ENCODE measurements at places on chromosomes 4 and X. TPM values are rescaled to one million over a fixed set of nuclear protein-coding genes. Genes with fewer than 3 reads are reported as not detected.

The FAAH2 gene
- 8.2 TPM for total RNA-seq

The MAGIX gene
- 2.0 TPM for total RNA-seq

The PDE5A gene
- 7.9 TPM for total RNA-seq

The SMIM20 gene
- total RNA-seq: 44.2 TPM

The KLHL4 gene
- 0.65 TPM for total RNA-seq

The MAP9 gene
- 11.0 TPM for total RNA-seq

The SYAP1 gene
- 29.0 TPM for total RNA-seq

The PSAPL1 gene
- total RNA-seq: 0.15 TPM

The MAMLD1 gene
- 2.5 TPM for total RNA-seq

The TMEM35A gene
- not detected for total RNA-seq

DNA sequence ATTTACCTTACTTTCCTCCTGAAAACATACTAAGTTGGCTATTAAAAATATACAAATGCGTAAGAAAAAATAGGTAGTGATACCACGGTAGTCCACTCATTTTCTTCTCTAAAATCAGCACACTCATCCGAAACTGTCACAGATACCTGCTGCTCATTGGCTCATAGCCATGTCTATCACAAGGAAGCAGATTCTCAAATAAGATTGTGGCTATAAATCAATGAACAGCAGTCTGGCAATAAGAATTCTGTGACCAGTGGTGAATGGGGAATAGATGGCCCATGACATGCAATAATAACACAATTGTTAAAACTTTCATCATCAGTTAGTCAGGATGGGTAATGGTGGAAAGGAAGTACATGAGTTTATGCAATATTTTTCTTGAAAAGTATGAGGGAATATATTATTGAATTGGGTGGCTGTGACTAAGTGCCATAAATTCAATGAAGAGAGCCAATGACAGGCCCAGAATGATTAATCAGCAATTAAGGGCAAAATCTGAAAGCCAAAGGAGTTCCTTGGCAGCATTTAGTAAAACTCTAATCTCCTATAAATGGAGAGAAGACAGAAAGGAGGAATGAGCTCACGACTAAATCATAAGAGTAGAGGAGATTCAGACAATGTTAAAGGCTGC, 202.3 kb upstream of the NEIL3 start:
- no peak overlapping the region for H3K4me3 ChIP-seq
- no peaks in the 10 kb centered on the region for H3K4me1 ChIP-seq
- H3K36me3 ChIP-seq: no peaks in the 10 kb centered on the region
- H3K27me3 ChIP-seq: no peaks in the 10 kb centered on the region
- H3K27ac ChIP-seq: no peak overlapping the region

DNA sequence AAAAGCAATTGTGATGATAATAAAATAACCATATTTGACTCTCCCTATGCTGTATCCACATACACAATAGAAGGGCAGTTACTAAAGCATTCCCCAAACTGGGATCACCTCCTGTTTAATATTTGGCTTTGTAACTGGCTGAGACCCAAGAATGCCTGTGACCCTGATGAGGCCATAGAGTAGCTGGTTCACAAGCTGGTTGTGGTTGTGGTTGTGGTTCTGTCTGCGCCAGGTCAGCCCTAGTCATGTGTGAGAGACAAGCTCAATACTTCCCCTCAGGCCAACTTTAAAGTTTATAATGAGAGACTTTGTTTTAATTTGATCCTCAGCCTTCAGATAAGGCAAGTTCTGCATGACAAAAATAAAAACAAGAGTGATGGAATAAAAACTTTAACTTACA, 209.9 kb downstream of the PARM1 start:
- no peak overlapping the region for H3K27ac ChIP-seq
- no peak for DNase-seq
- H3K4me3 ChIP-seq: no peak overlapping the region
- no peaks in the 10 kb centered on the region for H3K4me1 ChIP-seq
- no peaks in the 10 kb centered on the region for H3K36me3 ChIP-seq

GRCh38 chr4:8547912-8548730, 32.1 kb upstream of the GPR78 start:
- no peaks in the 10 kb centered on the region for H3K27me3 ChIP-seq
- peaks cover 46% of the 10 kb centered on the region for H3K4me1 ChIP-seq
- H3K4me3 ChIP-seq: peak overlapping the region; percentile 31
- no peaks in the 10 kb centered on the region for H3K36me3 ChIP-seq
- H3K27ac ChIP-seq: peak overlapping the region; percentile 98
- DNase-seq: peak; percentile 90

DNA sequence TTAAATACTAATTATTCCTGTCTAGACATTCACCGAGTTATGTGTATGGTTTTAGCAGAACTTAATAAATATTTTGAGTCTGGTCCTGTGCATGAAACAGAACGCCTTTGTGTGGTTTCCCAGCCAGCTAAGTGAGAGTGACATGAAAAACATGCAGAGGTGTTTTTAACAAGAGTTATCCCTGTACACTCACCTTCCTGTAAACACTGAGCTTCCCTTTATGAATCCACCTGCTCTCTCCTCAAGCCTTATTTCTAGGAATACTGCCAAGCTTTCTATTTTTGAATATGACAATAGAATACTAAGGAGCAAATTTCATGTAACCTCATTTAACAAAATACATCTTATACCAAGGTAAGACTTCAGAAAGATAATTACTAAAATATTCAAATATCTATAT, 270.3 kb upstream of the CTSO start:
- H3K4me3 ChIP-seq: no peak overlapping the region
- no peaks in the 10 kb centered on the region for H3K36me3 ChIP-seq
- no peak for DNase-seq

- no peak for DNase-seq
- H3K27me3 ChIP-seq: no peaks in the 10 kb centered on the region
- H3K4me3 ChIP-seq: no peak overlapping the region
- no peaks in the 10 kb centered on the region for H3K36me3 ChIP-seq
- peak overlapping the region; percentile 50 for H3K27ac ChIP-seq
Measured at GRCh38 chr4:99414401-99414800, 20.7 kb downstream of the ADH7 start.

DNA sequence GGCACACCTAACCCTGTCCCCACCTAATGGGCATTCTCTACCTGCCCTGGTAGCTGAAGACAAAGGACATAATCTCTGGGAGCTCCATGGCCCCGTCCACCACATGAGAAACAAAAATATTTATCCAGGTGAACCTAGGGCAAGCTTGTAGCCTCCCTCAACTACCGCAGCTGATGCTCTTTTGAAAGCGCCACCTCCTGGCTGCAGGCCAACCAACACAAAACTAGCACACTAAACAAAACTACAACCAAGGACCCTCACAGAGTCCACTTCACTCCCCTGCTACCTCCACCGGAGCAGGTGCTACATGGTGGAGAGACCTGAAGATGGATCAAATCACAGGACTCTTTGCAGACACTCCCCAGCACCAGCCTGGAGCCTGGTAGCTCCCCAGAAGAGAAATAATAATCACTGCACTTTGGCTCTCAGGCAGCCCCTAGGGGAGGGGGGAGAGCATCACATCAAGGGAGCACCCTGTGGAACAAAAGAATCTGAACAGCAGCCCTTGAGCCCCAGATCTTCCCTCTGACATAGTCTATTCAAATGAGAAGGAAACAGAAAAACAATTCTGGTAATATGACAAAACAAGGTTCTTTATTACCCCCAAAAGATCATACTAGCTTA, 111.3 kb upstream of the ATP8A1 start:
- no peaks in the 10 kb centered on the region for H3K36me3 ChIP-seq
- no peak overlapping the region for H3K27ac ChIP-seq
- 0 out of 2 replicates have a peak, but pooled peaks cover 5% of the 10 kb centered on the region for H3K27me3 ChIP-seq
- DNase-seq: no peak

- DNase-seq: no peak
- no peak overlapping the region for H3K27ac ChIP-seq
- no peaks in the 10 kb centered on the region for H3K36me3 ChIP-seq
- H3K4me3 ChIP-seq: no peak overlapping the region
- H3K27me3 ChIP-seq: peaks cover 17% of the 10 kb centered on the region
Measured at GRCh38 chrX:135531813-135532212, 11.4 kb downstream of the INTS6L start.

DNA sequence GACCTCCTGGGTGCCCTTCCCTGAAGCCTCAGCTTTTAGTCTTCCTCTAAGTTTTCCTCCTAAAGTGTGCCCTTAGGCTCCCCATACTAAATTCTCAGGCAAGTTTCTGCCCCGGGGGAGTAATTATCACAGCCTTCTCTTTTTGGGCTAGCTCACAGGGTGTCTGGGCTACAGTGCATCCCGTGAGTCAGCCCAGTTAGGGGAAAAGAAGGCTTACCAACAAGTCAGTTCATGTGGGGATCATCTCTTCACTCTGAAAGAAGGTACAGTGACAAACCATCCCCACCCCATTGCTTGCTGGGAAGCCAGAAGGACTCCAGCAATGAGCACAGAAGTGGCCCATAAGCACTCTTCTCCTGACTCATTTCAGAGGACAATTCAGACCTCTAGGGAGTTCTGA, 134.7 kb upstream of the FAM9C start:
- no peak for DNase-seq
- H3K27ac ChIP-seq: no peak overlapping the region
- H3K4me1 ChIP-seq: no peaks in the 10 kb centered on the region
- no peak overlapping the region for H3K4me3 ChIP-seq

DNA sequence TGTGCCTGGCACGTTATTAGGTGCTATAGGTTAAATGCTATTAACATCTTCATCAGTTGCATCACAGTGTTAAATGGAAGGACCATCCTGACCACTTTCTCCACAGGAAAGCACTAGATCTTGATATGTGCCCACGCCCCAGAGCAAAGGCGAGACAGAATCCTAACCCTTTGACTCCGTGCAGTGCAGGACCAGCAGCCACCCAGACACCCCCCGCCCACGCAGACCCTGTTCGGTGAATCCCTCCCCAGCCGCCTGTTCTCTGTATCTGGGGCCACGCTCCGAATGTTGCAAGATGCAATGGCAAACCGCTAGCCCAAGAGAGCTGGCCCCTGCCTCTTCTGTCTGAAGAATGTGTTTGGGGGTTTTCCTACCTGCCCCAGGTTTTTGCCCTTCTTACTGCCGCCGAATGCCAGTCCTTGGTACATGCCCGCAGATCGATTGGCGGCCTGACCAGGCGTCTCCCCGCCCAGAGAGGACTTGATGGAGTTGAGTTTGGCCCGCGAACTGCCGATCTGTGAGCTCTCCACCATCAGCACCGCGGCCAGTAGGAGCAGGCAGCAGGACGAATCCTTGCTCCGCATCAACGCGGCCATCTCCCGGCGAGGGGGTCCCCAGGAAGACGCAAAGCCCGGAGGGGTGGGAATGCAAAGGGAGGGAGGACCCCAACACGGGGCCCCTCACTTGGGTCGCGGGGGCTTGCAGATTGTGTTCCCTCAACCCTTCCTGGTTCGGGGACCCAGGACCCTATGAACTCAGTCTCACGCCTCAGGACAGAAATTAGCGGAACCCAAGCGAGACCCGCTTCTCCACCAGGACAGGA, 906 bp downstream of the DKK2 start:
- H3K27me3 ChIP-seq: no peaks in the 10 kb centered on the region
- no peaks in the 10 kb centered on the region for H3K4me1 ChIP-seq
- H3K4me3 ChIP-seq: no peak overlapping the region
- no peak overlapping the region for H3K27ac ChIP-seq
- H3K36me3 ChIP-seq: no peaks in the 10 kb centered on the region

- no peak overlapping the region for H3K27ac ChIP-seq
- no peaks in the 10 kb centered on the region for H3K4me1 ChIP-seq
- no peaks in the 10 kb centered on the region for H3K36me3 ChIP-seq
Measured at GRCh38 chr4:65954416-65954815, 284.1 kb upstream of the EPHA5 start.

GRCh38 chrX:118207831-118208453, 91.3 kb upstream of the KLHL13 start:
- H3K4me1 ChIP-seq: no peaks in the 10 kb centered on the region
- H3K27ac ChIP-seq: no peak overlapping the region
- no peak overlapping the region for H3K4me3 ChIP-seq
- H3K27me3 ChIP-seq: no peaks in the 10 kb centered on the region
- peak; percentile 34 for DNase-seq

GRCh38 chrX:15430076-15430475, 45.9 kb upstream of the VEGFD start:
- 0 out of 2 replicates have a peak, but pooled peaks cover under 1% of the 10 kb centered on the region for H3K36me3 ChIP-seq
- H3K4me3 ChIP-seq: no peak overlapping the region

DNA sequence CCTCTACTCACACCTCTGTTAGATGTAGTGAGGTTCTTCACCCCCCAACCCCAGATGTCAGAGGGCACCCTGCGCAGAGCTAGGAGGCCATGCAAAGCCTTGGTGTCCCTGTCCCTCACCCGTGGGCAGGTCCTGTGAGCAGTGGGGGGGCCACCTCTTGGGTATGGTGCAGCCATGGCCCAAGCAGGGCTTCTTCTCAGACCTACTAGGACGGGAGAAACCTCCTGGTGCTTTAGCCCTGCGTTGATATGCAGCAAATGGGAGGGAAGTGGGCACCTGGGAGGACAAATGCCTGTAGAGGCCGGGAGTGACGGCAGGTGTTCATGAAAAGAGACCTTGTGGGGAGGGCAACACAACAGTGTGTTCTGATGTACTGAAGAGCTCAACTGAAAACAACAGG, 38.5 kb upstream of the MSANTD1 start:
- H3K4me1 ChIP-seq: no peaks in the 10 kb centered on the region
- no peaks in the 10 kb centered on the region for H3K36me3 ChIP-seq
- H3K4me3 ChIP-seq: no peak overlapping the region
- H3K27ac ChIP-seq: no peak overlapping the region

GRCh38 chr4:94426783-94427182, 25.0 kb upstream of the PDLIM5 start:
- no peaks in the 10 kb centered on the region for H3K27me3 ChIP-seq
- H3K4me1 ChIP-seq: no peaks in the 10 kb centered on the region
- DNase-seq: no peak
- H3K4me3 ChIP-seq: no peak overlapping the region

DNA sequence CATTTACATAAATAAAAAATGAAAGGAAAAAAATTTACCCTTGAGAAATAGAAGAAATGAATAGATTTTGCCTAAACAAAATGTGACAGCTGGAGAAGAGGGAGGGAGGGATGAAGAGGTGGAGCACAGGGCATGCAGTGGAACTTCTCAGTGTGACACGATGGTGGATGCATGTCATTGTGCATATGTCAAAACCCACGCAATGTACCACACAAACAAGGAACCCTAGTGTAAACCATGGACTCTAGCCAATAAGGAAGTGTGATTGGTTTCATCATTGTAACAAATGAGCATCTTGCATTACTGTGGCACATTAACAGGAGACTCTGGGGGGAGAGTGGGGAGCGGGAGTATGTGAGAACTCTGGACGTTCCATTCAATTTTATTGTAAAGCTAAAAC, 58.6 kb downstream of the GATB start:
- H3K4me1 ChIP-seq: no peaks in the 10 kb centered on the region
- H3K27me3 ChIP-seq: no peaks in the 10 kb centered on the region
- no peak for DNase-seq
- no peak overlapping the region for H3K27ac ChIP-seq

DNA sequence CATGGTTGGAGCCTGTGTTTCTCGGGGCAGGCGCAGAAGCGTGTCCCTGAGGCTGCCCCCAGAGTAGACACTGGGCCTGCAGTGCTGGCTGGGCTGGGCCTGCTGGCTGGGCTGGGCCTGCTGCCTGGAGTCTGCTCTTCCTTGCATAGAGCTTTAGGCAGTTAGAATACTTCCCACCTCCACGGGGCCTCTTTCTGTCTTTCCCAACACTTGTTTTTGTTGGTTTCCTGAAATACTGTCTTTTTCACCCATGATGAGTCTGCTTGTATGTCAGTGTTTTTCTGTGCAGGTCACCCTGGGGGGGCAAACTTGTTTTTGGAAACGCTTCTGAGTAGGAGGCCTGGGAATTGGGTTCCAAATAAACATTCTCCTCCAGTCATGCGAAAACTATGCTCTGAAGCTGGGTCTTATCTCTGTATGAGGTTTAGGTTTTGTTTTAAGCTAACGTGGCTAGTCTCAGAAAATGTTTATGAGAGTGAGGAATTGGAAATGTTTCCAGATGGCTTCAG, 32.2 kb downstream of the TRMT44 start:
- H3K4me3 ChIP-seq: no peak overlapping the region
- H3K4me1 ChIP-seq: peaks cover 15% of the 10 kb centered on the region
- no peaks in the 10 kb centered on the region for H3K27me3 ChIP-seq
- peak overlapping the region; percentile 58 for H3K27ac ChIP-seq

All from PC-9 (cell line).